Stimulated activated CD4-positive, alpha-beta T cell treated with anti-CD3 and anti-CD28 coated beads, Interleukin-1b, Interleukin-23, amount 100 ng/mL, for 1 hour (primary cell): ENCODE measurements at places on chromosomes 3 and 15.

GRCh38 chr3:66593978-66594377 lies 93.2 kb upstream of the LRIG1 start:
- DNase-seq, result no peak

DNA sequence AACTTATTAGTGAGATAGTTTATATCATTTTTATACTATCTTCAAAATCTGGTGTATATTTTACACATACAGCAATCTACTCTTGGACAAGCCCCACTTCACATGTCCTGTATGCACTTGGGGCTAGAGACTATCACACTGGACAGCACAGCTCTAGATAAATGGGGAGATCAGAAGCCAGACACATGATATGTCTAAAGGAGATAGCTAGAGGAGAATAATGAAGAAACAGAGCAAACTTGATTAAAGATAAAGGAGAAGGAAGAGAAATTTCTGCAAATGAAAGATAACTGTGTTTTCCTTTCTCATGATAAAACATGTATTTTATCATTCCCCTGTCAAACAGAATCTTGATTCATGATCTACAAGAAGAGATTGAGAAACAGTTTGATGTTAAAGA lies 13.0 kb downstream of the CPA3 start:
- no peak for DNase-seq

- no peak for DNase-seq
Measured at GRCh38 chr3:29901097-29901496, 620.2 kb downstream of the RBMS3 start.

DNA sequence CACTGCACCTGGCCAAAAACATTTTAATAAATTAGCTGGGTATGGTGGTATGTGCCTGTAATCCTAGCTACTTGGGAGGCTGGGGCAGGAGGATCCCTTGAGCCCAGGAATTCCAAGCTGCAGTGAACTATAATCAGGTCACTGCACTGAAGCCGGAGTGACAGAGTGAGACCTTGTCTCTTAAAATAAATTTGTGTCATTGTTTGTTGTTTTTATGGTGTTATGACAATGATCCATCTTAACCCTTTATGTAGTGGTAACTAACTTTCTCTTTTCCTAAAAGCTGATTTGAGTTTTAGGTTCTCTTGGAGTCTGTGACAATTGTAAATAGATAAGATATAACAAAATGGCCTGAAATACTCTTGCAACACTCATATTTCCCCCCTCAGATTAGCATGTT lies 20.7 kb downstream of the FLNB start:
- no peak for DNase-seq

DNA sequence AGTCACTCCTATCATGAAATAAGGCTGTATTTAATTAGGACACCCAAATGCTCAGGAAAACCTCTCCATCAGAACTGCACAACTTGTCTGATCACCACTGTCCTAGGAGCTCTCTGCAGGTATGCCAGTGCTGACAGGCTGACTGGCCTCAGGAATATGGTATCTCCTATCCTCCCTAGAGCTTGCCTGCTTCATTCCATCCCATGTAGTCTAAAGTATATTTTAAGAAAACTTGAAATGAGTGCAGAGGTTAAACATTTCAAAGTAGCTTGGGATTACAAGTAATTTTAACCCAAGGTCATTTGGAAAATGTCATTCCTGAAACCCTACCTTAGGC lies 23.7 kb downstream of the FILIP1L start:
- DNase-seq, result no peak

DNA sequence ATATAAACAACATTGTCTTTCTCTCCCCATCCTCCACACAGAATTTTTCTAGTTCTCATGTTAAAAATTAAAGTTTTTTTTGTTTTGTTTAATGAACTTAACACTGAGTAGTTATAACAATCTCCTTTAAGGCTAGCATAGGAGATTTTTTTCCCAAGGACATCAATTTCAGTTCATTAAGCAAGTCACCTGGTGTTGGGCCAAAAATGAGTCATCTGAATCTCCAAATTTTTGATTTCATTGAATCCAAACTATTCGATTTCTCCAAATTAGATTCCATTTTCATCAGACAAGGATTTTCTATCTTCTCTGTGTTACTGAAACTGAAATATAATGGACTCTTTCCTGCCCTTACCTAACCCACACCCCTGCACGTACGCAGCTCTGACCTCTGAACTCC lies 631.4 kb upstream of the MDFIC2 start:
- no peak for DNase-seq

- DNase-seq, result no peak
Measured at GRCh38 chr15:48176112-48176511, 2.0 kb downstream of the MYEF2 start.

DNA sequence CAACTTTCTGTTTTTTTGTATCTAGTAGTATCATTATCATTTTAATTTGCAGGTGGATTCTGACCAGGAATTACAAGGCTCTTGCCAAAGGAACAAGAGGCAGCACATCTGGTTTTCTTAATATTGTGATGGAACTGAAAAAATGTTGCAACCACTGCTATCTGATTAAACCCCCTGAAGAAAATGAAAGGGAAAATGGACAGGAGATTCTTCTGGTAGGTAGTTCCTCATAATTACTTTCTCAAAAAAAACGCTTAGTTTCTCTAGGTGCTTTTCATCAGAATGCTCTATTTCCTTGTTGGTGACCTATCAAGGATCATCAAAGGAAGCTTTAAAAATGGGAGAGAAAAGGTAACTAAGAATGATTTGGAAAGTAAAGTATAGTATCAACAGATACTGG lies 71.6 kb downstream of the CHD2 start:
- no peak for DNase-seq

DNA sequence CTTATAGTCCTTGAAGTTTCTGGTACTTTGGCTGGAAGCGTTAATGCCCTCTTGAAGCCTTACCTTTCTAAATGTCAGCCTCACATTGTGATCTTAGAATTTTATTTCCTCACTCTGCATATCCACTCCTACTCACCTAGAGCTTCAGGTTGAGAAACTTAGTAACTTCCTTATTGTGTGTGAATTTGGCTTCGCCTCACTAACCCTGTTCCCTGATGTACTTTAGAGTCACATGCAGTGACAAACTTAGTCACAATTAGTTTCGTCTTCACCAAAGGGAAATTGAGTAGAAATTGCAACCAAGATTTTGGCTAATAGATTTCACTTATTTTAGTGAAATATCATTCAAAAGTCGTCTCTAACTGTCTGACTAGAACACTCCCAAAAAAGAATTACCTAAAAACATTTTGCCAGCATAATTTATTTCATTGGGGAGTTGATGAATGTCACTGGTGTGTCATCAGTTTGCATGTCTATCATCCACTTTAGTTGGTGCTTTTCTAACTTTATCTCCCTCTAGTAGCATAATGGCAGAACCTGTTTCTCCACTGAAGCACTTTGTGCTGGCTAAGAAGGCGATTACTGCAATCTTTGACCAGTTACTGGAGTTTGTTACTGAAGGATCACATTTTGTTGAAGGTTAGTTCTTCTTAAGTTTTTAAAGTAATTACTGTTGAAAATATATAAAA lies 960 bp downstream of the MFN1 start:
- no peak for DNase-seq

DNA sequence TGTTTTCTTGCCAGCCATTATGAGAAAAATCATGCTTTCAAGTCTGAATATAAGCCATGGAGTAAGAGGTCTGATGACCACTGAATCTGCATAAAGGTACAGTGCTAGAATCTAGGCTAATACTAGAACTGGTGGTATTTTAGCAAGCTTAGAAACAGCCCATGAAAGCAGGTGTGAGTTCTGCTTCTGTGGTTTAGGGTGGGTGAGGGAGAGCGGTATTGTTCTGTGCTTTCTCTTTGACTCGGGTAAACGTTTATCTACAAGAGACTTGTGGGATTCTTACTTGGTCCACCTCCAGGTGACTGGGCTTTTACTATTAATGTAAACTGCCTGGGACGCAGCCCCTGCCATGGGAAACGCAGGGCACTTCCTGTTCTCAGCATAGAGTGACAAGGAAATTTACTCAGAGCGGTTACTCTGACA lies 55.2 kb downstream of the PGPEP1L start:
- DNase-seq, result no peak

GRCh38 chr15:50883903-50884302 lies 24.6 kb upstream of the AP4E1 start:
- no peak for DNase-seq

DNA sequence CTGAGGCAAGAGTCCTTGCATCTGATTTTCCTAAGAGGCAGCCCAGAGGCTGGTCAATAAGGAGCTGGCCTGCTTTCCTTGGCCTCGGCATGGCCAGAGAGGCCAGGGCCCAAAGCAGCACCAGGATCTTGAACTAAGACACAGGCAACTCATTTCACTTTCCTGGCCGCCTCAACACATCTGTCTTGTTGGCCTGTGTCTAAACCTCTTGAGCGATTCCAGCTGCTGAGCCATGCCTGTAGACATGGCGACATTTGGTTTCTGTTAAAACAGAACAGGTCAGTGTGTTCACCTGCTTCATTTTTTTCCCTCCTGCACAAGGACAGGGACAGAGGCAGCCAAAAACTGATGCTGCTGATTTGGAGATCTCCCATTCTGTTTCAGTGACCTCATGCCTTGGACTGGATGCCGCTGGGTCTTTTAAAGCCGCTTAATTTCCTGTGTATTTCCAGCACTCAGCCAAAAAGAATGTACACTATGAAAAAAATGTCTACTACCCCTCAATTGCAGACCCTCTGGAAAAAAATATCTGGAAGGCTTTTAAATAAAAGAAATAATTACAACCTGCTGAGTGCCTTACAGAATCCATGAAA lies 266.6 kb upstream of the ICE2 start:
- DNase-seq, result no peak

DNA sequence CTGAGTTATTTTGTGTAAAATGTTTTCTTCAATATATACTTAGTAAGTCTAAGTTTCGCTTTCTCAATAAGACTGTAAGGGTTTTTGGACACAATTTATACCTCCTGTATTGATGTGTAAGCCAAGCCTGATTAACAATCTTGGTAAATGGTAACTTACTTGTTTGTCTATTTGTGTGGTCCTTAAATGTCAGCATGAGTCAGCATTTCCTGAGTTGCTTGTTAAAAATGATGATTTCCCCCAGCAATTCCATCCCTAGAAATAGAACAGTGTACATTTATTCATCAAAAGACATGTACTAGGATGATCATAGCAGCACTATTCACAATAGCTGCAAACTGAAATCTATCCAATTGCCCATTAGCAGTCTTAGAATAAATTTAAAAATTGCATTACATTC lies 53.4 kb upstream of the LRIG1 start:
- DNase-seq, result no peak

DNA sequence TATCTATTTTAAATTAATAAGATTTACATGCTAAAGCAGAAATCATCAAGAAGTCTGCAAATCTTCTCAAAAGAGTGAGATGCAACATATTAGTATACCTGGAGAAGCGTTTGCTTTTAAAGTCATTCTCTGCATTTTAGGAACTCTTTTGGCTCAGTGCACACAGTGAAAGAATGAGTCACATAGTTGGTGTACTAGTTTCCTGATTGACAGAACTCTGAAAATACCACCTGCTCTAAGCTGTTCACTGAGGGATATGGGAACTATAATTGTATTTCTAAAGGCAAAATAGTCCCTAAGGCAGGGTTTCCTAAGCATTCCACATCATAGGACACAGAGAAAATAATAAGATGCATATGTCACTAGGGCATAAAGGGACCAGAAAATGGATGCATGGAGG lies 838.5 kb downstream of the DIPK2A start:
- DNase-seq, result no peak

DNA sequence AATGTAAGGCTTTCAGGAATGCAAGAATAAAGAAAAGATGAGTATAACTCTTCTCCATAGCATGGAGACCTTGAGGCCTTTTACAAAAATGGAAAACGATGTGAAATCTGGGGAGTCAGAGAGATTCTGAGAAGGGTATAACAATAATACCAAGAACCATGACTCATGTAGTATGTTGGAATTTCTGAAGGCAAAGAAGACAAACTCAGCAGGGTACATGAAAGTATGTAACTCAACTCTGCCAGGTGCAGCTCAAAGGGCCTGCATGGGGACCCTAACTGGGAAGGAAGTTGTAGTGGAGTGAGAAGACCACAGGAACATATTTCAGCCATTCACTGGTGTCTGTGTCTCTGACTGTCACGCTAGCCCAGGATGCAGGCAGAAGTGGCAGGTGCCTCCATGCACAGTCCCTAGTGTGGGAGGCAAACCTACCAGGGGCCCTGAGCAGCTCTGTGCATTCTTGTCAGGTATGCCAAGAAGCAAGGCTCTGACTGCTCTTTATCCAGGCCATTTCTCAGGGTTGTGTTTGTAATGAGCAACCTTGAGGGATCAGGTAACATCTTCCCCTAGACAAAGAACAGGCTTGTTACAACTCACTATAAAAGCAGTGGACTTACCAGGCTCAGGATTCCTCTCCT lies 57.2 kb downstream of the GPR156 start:
- no peak for DNase-seq

- no peak for DNase-seq
Measured at GRCh38 chr3:148948913-148949657, 42.3 kb upstream of the GYG1 start.

DNA sequence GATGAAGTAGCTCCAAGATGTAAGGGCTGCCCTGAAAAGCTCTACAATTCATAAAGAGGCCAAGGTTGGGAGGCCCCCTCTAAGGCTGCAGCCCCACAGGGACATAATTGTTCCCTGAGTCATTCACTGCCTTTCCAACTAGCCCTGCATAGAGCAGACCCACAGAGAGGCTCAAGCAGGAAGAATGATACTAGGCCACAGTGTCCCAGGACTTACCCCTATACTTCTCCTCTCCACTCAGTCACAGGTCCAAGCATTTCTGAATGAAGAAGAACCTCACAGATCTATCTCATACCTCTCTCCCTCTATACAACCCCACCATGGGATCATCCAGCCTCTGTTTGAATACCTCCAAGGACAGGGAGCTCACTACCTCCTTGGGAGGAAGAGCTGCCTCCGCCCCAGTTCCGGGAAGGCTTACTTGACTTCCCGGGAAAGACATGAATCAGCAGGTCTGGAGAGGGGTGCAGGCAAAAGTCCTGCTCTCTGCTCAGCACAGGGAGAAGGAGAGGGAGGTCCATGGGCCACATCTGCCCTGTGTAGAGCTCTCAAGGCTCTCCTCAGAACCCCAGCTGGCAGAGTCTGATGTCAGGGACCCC lies 6.9 kb upstream of the SKIC8 start:
- DNase-seq, result no peak
